Activated CD4-positive, alpha-beta T cell treated with anti-CD3 and anti-CD28 coated beads for 4 hours (primary cell): ENCODE measurements at places on chromosomes 3 and 15.

GRCh38 chr15:90190606-90191343 lies 10.4 kb upstream of the SEMA4B start:
- no peak for DNase-seq

- DNase-seq: no peak
Observed at GRCh38 chr3:122255757-122256439, 69.2 kb upstream of the CSTA start.

DNA sequence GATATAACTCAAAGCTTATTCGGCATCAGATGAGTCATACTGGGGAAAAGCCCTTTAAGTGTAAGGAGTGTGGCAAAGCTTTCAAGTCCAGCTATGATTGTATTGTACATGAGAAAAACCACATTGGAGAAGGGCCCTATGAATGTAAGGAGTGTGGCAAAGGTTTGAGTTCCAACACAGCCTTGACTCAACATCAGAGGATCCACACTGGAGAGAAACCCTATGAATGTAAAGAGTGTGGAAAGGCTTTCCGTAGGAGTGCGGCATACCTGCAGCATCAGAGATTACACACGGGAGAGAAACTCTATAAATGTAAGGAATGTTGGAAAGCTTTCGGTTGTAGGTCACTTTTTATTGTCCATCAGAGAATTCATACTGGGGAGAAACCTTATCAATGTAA lies 7.5 kb downstream of the ZNF621 start:
- no peak for DNase-seq

GRCh38 chr3:186670155-186670554 lies 4.3 kb downstream of the HRG start:
- no peak for DNase-seq
